ENCODE measurements at places on chromosomes 16 and 17. TPM values are rescaled to one million over a fixed set of nuclear protein-coding genes. Genes with fewer than 3 reads are reported as not detected.

Gene CA5A
- 0.14 TPM for total RNA-seq

Gene MEFV
- total RNA-seq = 0.52 TPM

Gene HOXB9
- total RNA-seq = 0.26 TPM

Gene HBM
- not detected for total RNA-seq

All from mucosa of gallbladder (tissue), 1 donor.